ENCODE measurements at places on chromosomes 5 and 9.
A peak's percentile ranks its signal among the peaks of the same experiment; 100 is the strongest.

DNA sequence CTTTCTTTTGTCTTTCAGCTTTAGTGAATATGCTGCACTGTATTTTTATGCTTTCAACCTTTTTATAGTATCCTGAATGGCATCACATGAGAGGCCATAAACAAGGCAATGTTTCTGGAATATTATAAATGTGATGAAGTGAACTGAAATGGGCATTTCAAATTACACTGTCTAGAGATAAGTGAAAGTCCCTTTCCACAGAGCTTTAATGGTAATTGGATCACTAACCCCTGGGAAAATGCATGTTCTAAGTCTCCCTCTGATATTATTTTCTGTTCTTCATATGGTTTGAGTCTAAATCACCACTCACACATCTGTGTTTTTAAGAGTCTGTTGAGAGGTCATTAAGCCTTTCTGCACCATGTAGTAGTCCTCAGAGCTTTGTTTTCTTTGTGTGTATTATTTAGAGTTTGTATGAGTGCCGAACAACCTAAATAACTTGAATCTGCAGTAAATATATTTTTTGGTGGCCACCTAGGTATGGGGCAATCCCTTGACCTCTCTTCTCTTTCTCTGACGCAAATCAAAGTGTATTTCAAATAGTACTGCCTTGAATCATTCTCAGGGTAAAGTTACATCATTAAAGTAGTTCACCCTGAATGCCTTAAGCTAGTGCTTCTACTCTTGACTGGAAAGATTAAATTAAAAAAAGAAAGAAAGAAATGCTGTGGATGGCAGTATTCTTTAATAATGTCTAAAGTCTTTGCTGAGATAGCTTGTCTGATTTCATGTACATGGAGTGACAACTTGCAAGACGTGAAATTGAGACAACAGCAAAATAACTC lies 1931.0 kb upstream of the CDH6 start:
- no peak for DNase-seq

DNA sequence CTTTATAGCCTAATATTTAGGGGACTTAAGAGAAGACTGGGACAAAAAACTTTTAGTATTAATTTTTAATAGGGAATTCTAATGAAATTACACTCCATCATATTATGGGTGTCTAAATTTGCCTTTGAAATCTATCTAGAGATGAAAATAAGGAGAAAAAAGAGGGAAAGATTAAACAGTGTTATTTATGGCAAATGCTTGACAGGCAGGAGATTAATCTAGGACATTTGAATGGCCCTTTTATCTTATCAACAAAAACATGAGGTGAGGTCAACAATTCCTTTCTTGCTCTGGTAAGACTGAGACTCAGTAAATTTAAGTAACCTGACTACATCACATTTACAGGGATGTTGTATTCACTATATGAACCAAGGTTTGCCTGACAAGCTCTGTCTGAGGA lies 852.8 kb upstream of the CTNND2 start:
- DNase-seq, result no peak

DNA sequence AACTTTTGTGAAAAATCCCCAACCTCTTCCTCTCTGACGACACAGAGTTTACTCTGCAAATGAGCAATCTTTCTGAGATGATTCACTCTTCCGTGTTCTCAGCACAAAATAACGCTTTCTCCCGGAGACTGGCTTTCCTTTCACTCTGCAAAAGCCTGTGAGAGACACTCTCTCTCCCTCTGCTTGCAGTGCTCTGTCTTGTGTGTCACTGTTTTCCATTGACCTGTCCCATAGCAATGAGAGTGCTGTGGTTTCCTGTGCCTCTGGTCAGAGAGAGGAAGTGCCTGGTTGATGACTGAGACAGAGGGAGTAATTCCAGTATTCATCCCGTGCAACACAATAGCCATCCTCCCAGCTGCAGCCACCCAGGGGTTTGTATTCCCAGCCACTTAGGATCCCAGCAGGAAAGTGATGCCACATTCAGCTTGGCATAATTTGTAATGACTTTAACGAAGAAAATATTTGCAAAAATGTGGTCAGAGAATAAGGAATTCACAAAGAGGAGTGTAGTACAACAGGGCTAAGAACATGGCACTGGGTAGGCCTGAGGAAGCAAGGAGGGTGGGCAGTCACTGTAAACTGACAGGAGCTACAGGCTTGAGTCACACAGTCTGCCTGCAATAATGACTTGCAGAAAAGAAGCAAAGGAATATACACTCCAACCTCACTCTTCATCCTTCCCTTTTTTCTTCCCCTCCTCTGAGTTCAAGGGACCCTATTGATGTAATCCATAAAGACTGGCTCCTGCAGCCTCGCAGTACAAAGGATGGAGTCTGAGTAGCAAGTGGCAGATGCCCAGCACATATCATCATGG lies 463.5 kb upstream of the RGMB start:
- DNase-seq, result peak; percentile 95

DNA sequence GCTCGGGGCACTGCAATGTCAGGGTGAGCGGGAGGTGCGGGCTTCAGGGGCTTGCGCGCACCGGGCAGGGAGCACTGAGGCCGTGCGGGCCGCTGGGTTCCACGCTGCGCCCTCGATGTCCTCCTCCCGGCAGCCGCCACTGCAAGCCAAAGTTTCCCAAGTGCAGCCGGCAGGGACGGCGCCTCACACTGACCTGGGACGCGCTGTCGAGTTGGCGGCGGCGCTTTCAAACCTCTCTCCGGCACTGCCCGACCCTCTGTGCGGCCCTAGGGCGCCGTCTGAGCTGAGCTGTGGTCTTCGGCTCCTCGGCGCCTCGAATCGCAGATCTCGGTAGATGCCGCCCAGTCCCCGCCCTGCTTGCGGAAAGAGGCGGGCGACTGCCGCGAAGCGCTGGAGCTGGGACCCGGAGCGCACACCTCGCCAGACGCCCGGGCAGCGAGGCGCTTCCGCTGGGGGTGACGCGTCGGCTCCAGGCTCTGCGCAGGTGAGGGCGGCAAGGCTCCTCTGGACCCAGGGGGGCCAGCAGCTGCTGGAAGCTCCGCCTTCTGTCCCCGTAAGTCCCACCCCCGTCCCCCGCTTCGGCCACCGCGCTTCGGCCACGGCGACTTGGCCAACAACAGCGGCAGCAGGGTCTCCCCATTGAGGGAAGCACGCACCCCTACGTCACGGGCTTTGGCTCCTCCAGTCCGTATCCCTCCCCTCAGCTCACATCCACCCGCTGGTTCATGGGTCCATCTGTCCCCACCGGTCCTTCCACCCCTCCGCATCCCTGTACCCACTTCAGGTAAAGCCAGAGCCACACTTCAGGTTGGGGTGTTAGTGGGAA lies at the start of gene ANKRD34B:
TSS of gene ANKRD34B (minus strand) at position 320 of the 826 bp plus-strand sequence. CDS start 10,261 bp downstream, outside the sequence.
- DNase-seq, result no peak

DNA sequence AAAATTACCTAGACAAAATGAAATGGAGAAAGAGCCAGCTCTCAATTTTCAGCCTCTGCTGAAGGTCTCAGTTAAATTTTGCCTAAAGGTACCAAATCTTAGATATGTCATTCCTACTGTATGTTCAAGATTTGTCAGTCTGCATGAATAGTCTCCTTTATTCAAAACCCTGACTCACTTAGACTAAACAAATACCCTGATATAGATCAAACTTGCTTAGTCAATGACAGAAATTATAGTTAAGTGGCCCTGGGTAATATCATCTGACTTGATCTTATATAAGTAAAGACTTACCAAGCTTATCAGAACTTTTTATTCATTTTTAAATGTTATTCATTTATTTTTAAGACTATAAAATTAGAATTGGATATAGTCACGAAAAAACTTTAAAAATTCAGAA lies 12.2 kb downstream of the MEGF9 start:
- DNase-seq, result no peak

GRCh38 chr5:33375900-33376299 lies 64.9 kb upstream of the TARS1 start:
- DNase-seq, result no peak
